ENCODE measurements at places on chromosomes 5 and 9. TPM values are rescaled to one million over a fixed set of nuclear protein-coding genes. Genes with fewer than 3 reads are reported as not detected.

GRCh38 chr5:67181648-67182221, 14.9 kb downstream of the CD180 start:
- DNase-seq, result peak; percentile 38

- DNase-seq, result no peak
These were observed 179.1 kb upstream of the SMIM23 start for GRCh38 chr5:171606414-171607024.

DNA sequence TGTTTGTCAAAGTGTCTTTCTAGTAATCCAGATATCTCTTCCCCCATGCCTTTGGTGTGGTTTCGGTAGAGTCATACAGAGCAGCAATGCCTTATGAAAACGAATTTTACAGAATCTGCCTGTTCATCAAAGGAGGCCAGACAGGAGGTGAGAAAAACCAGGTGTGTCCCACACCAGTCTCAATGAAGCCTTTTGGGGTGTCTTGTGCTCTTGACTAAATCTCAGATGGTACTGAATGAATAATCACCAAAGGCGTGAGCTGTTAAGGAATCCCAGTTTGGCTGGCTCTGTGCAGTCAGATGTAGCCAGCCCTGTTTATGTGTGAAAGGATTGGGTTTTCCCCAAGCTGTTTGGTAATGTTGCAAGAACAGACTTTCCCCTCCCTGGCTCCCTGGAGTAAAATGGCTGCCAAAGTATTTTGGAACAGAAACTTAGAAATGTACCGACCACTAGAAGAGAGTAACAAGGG, 70.8 kb upstream of the CDKN2B start:
- DNase-seq, result no peak

DNA sequence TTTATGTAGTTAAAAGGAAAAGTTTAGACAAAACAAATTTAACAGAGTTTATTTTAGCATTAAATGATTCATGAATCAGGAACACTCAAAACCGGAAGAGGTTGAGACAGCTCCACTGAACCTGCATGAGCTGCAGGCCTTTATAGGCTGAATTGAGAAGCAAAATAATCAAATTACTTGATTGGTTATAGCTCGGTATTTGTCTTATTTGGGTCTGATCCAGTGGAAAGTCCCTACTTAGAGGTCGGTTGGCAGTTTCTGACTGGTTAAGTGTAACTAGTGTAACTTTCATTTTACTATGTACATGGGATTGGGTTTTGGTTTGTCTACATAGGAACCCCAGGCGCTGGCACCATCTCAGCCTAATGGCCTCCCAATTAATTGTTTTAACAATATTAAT, 74.1 kb upstream of the PIK3R1 start:
- DNase-seq, result no peak

DNA sequence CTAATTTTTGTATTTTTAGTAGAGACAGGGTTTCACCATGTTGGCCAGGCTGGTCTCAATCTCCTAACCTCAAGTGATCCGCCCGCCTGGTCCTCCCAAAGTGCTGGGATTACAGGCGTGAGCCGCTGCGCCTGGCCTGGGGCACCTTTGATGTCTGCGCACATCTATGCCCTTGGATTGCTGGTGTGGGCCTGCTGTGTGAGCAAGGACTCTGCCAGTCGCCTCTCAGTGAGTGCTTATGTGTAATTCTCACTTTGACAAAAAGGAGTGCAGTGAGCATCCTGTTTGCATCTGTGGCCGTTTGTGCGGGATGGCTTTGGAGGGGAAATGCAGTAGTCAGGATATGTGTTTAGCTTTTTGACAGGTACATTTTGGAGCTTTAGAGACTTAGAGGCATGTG, 9.4 kb downstream of the WDR5 start:
- no peak for DNase-seq

- DNase-seq, result no peak
These were observed 68.3 kb upstream of the RGS7BP start for GRCh38 chr5:64437496-64437895.

DNA sequence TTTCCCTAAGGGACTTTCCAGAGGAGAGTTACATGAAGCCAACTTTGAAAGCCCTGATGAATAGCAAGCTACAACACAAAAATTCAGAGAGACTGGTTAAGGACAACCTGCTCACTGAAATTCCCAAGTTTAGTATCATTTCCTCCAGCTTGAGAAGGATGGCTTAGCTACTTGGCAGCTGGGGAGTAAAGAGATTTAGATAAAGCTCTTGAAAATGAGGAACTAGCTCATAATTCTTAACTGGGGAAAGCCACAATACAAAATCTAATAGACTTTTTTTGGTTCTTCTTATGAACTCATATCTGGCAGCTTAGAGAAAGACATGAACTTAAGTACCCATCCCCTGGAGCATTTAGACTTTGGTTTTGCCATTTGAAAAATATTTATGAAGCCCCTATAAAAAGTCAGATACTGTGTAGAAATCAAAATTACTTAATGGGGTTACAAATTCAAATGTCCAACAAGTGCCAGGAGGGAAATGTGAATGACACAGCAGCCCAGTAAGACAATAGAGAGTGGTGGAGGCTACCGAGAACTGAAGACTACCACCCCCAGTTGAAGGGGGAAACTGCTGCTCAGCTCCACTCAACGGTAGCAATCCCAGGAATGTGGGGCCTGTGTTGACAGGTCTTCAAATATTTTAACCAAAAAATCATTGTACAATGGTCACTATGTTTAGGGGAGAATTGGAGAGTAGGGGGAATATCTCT, 79.4 kb upstream of the ADRB2 start:
- no peak for DNase-seq

GRCh38 chr5:174687503-174687902, 36.9 kb upstream of the MSX2 start:
- DNase-seq, result no peak

GRCh38 chr5:18074961-18075360, 440.7 kb downstream of the TAF11L14 start:
- no peak for DNase-seq

- no peak for DNase-seq
These were observed 118.4 kb upstream of the KCNN2 start for GRCh38 chr5:114243281-114243971.

The SMIM27 gene
- 12.2 TPM for total RNA-seq

The SPINK4 gene
- total RNA-seq, result not detected

The PCDHGA12 gene
- total RNA-seq, result 1.3 TPM

The CCL28 gene
- total RNA-seq, result not detected

The RNF183 gene
- total RNA-seq, result not detected

The TAL2 gene
- 1.1 TPM for total RNA-seq

The PCDH1 gene
- 131 TPM for total RNA-seq

Measured in H9 (cell line).